D721Med (cell line): ENCODE measurements at places on chromosomes 6 and 20.

DNA sequence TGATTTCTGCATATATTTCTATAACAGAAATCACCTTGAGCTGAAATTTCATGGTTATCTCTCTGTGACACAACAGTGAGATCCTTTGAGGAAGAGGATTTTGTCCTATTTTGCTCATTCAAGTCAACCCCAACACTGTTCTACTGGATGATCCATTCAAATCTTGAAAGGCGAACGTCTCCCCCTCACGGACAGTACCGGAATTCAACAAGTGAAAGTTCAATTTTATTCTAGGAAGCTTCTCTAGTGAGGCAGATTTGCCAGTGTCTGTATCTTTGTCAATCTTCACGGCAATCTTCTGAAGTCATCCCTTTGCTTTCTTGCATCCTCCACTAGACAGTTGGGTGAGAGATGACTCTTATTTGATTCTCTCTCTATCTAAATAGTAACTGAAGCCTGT, 91.7 kb upstream of the PDE7B start:
- no peak for DNase-seq

DNA sequence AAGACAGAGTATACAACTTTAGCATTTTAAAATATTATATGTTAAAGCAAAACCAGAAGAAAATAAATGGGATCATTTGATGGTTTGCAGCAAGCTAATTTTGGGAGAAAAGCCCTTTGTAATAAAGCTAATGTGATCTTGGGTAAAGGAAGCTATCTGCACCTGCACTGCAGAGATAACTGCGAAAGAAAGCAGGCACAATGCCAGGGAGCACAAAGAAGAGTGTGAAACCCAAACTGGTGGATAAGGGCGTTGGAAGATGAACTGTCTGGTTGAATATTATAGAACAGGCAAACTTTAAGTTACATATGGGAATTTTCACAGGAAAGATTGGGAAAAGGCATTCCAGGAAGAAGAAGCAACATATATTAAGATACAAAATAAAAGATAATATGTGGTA, 179.2 kb upstream of the KHDRBS2 start:
- no peak for DNase-seq

DNA sequence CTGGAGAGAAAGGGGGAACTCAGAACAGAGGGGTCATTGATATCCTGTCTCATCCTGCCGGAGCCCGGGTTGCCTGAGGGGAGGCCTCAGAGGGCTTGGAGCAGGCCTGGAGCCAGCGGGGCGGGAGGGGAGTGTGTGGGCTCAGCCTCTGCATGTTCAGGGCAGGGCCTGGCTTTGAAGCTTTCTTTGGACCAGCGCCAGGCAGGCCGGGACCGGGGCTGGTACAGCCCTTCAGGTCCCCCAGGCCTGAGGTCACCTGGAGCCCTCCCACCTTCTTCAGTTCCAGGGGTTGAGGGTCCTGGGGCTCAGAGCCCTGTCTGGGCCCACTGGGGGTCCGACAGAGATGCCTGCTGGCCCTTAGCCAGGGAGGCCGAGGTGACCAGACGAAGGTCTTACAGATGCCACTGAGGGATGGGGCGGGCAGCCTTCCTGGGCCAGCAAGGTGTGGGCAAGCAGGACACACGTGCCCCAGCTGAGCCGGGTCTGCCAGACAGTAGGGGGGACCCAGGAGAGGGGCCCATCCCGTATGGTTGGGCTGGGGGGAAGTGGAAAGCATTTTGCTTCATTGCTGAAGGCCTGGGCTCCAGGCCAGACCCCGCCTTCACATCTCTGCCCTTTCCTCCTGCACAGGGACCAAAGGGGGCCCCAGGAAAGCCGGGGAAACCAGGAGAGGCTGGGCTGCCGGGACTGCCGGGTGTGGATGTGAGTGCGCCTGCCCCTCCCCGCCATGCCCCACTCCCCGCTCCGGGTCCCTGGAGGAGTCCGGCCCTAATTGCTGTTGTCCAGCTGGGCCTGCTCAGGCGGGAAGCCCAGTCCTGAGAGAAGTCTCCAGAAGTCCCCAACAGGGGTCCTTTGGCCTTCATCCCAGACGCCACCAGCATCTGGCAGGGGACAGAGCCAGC, 2.0 kb downstream of the COL9A3 start:
- no peak for DNase-seq

GRCh38 chr6:72783666-72784065, 161.8 kb downstream of the KCNQ5 start:
- DNase-seq, result no peak

- DNase-seq, result no peak
These were observed 28.2 kb downstream of the ESF1 start for GRCh38 chr20:13756551-13756950.

DNA sequence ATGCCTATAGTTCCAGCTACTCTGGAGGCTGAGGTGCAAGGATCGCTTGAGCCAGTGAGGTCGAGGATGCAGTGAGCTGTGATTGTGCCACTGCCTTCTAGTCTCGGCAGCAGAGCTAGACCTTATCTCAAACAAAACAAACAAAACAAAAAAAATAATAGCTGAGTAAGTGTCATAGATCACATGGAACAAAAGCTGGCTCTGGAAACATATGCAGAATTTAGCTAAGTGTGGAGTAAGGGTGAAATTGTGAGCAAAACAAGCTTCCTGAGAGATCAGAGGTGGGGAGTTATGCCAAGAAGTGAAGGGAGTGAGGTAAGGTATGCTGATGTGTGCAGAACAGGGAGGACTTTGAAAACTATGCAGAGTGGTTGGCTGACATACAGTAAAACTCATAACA, 18.7 kb downstream of the SGK1 start:
- DNase-seq, result no peak

- DNase-seq, result no peak
These were observed 37.6 kb upstream of the TENT5A start for GRCh38 chr6:81790034-81790433.

DNA sequence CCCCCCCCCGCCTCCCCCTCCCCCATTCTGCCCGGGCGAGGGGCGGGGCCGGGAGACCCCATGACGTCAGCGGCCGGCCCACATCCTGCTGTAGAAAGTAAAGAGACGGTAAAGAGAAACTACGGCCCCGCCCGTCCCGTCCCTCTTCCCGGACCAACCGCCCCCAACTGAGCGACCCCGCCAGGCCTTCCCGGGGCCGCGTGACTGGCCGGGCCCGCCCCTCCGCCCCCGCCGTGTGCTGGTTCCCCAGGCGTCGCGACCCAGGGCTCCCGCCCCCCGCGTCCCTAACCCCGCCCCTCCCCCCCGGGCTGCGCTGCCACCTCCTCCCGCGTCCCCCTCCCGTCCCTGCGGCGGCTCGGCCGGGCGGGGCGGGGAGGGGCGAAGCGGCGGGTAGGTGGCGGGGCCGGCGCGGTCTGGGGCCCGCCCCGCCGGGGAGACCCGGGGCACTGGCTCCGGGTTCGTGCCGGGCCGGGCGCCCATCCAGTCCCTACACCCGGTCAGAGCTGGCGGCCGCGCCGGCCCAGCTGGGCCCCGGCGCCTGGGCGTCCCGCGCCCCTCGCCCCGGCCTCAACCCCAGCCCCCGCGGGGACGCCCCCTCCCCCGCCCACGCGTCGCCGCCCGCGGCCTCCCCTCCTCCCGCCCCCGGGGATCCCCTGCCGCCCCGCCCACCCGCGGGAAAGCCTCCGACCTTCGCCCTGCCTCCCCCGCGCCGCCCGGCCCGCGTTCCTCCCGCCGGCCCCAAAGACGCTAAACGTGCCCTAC, 655 bp upstream of the HIVEP1 start:
- peak; percentile 65 for DNase-seq

GRCh38 chr20:10536531-10536930, 101.4 kb downstream of the SLX4IP start:
- DNase-seq, result no peak

DNA sequence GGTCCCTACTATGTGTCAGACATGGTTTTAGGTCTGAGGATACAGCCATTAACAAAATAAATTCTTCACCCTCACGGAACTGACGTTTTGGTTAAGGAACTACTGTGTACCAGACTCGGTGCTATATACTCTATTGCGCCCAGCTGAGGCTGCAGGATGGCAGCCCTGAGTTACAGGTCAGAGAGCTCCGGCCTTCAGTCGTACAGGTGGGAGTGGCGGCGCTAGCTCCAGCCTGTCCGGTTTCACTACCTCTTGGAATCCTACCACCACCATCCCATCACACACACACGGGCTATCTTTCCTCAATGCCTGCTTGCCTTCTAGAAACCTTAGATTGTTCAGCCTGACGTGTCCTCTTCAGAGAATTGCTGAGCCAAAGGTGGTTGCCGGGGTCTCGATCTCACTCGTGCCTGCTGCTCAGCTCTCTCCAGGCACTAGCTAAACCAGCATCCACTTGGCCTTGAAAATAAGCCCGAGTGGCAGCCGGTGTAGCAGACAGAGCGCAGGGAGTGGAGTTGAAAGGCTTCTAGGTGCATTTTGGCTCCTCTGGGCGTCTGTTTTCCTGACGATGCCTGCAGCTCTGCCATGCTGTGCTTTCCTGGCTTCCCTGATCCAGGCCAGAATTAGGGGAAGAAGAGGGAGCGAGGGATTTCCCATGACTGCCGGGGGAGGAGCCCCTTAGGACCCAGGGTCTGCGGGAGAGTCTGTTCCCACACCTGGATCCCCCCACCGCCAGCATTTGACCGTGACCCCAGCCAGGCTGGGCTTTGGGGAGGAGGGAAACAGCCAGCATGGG, 1.1 kb upstream of the TCF15 start:
- no peak for DNase-seq

- no peak for DNase-seq
These were observed 74.7 kb upstream of the TNFAIP3 start for GRCh38 chr6:137792160-137793033.

- no peak for DNase-seq
These were observed 106.2 kb downstream of the DST start for GRCh38 chr6:56536536-56536935.

DNA sequence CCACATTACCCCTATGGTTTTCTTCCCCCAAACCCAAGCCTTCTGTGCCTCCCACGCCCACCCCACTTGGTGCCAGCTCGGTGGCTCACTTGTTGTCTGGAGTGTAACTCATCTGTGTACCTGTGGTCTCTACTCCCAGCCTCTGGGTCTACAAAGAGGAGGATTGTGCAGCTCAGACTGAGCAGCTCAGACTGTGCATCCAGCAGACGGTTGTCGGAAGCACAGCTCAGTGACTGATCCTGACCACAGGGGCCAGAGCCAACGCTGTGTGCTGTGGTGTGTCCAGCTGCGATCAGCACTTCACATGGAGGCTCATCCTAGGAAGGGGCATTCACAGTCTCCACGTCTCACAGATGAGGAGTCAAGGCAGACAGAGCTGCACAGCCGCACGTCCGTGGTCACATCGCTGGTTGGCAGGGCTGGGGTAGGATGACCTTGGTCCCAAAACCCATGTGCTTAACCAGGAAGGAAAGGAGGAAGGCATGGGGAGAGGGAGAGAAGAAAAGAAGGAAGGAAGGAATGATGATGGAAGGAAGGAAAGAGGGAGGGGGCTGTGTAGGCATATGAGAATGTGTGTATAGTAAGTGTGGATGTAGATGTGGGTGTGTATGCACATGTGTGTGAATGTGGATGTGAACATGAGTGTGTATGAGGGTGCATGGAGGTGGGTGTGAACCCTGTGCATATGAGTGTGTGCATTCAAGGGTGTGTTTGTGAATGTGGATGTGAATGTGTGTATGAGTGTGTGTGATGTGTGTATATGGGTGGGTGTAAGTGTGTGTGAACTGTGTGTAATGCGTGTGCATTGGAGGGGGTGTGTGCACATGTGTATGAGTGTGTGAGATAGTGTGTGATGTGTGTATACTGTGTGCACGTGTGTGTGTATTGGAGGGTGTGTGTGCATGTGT, 28.2 kb upstream of the STX16 start:
- DNase-seq, result no peak

- DNase-seq, result no peak
These were observed 5.0 kb downstream of the FAM217B start for GRCh38 chr20:59945175-59945574.

- DNase-seq, result no peak
These were observed 146.9 kb downstream of the MACROD2 start for GRCh38 chr20:14142171-14142570.

DNA sequence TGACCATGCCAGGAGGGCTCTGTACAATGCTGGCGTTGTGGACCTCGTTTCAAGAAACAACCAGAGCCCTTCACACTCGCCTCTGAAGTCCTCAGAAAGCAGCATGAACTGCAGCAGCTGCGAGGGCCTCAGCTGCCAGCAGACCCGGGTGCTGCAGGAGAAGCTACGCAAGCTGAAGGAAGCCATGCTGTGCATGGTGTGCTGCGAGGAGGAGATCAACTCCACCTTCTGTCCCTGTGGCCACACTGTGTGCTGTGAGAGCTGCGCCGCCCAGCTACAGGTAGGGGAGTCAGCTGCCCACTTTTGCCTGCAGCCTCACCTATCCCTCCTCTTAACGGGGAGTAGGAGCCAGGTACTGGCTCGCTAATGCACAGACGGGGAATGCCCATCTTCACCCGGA, 16.2 kb downstream of the MYLIP start:
- DNase-seq, result no peak

- no peak for DNase-seq
These were observed 27.4 kb downstream of the ATP9A start for GRCh38 chr20:51740838-51741237.

DNA sequence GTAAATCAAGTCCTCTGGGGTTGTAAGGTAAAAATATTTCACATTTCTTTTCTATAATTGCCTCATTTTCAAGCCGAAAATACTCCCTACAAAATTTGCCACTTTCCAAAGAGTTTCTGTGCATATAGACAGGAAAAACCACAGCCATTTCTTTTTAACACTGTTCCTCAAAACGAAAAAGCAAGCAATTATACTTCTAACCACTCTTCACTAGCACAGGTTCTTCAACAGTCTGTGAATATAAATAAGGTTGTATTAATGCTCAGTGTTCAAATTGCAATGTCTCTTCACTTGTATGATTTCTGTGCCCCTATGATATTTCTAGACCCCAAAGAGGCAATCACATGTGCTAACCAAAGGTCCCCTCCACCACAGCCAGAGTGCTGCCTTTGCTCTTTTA, 206.0 kb downstream of the SIM1 start:
- DNase-seq, result no peak

GRCh38 chr6:157323966-157324300, 614 bp upstream of the TMEM242 start:
- peak; percentile 18 for DNase-seq

DNA sequence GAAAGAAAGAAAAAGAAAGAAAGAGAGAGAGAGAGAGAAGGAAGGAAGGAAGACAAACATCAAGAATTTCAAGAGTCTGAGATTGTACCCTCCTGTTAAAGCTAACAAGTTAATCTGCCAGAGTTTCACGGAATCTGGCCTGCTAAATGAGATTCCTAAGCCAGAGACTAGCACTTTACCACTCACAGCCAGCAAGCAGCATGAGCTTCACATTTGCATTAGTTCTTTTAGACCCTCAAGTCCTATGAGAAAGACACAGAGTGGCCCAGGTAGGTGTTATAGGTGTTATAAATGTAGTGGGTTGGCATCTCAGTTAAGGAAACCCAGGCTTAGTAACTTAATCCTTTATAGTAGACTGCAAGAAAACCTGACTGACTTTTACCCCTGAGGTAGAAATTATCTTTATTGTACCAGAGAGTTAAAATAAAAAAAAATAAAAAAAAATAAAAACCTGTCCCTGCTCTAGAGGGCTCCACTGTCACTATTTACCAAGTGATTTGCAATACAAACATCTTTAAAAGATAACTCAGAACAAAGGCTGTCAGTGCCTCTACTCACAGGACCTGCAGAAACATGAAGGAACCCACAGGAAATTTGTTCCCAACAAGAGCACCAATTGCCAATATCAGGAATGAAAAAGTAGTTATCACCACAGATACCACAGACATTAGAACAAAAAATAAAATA, 9.7 kb upstream of the IBTK start:
- DNase-seq, result no peak

- DNase-seq, result no peak
These were observed 695.0 kb upstream of the MAP3K7 start for GRCh38 chr6:91281901-91282300.
